ENCODE measurements at places on chromosomes 2 and 18.

DNA sequence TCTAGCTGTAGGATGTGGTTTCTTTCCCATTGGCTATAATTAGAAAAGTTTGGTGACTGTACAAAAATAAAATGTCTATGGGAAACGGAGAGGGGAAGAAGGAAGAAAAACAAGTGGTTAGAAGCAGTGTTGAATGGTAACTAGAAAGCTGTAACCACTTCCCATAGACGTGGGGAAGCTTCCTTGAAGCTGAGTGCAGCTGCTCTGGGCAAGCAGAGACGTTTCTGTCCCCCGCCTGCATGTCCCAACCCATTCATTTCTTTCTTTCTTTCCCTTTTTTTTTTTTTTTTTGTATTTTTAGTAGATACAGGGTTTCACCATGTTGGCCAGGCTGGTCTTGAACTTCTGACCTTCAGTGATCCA, 367.8 kb upstream of the HS6ST1 start:
- no peak for DNase-seq

- DNase-seq: no peak
Measured at GRCh38 chr2:86138736-86139625, 32.9 kb downstream of the PTCD3 start.

GRCh38 chr2:138670734-138671133, 109.5 kb downstream of the NXPH2 start:
- DNase-seq: no peak

DNA sequence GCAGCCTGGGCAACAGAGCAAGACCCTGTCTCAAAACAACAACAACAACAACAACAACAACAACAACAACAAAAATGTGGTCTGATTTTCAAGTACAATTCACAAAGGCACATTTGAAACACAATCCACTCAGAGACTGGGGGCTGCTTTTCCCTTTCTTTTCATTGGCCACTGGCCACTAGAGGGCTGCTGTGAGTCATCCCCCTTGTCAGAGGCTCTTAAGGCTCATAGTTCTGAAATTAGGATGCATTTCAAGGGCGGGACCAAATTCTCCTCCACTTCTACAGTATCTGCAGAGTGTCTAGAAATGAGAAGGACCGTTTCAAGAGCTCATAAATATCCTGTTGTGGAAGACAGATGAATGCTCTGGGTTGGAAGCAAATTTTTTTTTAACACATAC, 285.4 kb downstream of the NRXN1 start:
- DNase-seq: no peak

DNA sequence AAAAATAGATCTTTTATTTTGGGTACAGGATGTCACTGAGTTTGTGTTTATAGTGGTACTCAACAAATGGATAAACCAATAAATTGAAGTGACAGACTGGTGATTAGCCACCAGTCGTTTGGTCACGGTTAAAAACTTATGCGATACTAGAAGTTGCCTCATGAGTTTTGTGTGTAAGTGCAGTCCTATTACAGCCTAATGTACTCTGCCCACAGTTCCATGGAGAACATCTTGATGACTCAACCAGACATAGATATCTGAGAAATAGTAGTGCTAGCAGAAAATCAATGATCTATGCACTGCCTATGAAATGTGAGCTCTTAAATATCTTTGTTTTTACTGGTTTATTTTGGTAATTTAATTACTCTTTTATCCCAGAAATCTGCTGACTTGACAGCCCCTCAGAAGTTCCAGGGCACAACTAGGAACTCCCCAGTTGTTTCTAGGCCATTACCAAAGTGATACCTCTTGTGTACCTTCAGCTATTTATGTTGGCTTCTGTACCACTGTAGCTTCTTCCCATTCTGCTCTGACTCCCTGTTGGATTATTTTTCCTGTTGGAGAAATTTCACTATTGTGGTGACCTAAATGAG, 209.1 kb upstream of the KCNJ3 start:
- DNase-seq: no peak

- no peak for DNase-seq
Measured at GRCh38 chr18:75110846-75111415, 98.0 kb downstream of the PTGR3 start.

GRCh38 chr2:120954939-120955338, 219.3 kb downstream of the GLI2 start:
- no peak for DNase-seq

GRCh38 chr2:237474442-237474911, 12.6 kb upstream of the MLPH start:
- DNase-seq: no peak

- no peak for DNase-seq
Measured at GRCh38 chr2:127792805-127793204, 18.2 kb downstream of the WDR33 start.

GRCh38 chr2:240993446-240994170, 4.8 kb upstream of the SNED1 start:
- no peak for DNase-seq

GRCh38 chr18:61926532-61926931, 33.7 kb upstream of the RNF152 start:
- DNase-seq: no peak

- no peak for DNase-seq
Measured at GRCh38 chr2:45575881-45576280, 35.2 kb downstream of the SRBD1 start.

GRCh38 chr2:84906900-84907714, 1.7 kb downstream of the TMSB10 start:
- DNase-seq: peak; percentile 82

- no peak for DNase-seq
Measured at GRCh38 chr2:176709149-176709951, 440.1 kb downstream of the MTX2 start.

DNA sequence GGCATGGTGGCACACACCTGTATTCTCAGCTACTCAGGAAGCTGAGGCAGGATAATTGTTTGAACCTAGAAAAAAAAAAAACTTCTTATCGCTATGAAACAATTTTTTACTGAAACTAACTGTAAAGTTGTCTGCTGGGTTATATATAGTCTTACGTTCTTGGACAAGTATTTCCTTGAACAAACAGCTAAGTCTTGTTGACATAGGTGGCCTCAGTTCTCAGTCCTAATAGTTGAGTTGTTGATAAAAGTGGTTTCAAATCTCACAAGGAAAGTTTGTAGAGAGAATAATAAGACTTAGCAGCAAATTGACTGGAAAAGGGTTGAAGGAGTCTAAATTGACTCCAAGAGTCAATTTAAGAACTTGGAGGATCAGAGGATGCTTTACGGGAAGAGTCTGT, 166.5 kb upstream of the KCNJ3 start:
- DNase-seq: no peak

GRCh38 chr2:85255813-85256594, 71.8 kb downstream of the TGOLN2 start:
- no peak for DNase-seq

DNA sequence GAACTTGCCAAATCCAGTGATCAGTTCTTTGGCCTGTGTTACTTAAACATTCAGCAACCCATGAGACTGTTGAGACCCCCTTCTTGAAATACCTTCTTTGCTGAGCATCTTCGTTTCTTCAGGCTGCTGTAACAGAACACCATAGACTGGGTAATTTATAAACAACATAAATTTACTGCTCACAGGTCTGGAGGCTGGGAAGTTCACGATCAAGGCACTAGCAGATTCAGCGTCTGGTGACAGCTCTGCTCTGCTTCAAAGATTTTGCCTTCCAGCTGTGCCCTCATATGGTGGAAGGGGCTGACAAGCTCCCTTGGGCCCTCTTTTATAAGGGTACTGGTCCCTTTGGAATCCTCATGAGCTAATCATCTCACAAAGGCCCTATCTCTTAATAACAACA, 28.8 kb upstream of the TSPYL6 start:
- no peak for DNase-seq

- DNase-seq: no peak
Measured at GRCh38 chr2:221446140-221446539, 126.0 kb downstream of the EPHA4 start.

DNA sequence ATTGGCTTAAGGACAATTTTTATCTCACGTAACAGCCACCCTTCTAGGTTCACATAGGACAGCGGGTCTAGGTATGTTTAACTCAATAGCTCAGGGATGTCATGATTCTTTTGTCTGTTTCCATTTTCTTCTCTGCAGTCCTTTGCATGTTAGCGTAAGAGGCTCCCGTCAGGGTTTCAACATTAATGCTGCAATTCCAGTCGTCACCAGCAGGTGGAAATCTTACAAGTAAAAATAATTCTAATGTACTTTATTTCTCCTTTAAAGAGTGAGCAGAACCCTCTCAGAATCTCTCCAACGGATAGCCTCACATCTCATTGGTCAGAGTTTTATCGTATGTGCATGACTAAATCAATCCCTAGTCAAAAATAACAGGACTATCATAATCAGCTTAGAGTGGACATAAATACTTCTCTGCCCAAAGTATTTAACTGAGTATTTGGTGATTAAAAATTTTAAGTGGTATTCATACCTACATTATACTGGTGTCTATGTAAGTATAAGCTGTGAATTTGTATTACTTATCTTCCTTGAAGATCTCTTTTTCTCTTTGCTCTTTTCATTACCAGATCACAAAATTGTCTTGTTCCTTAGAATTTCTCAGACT, 487.2 kb upstream of the GCFC2 start:
- DNase-seq: no peak

GRCh38 chr2:165410276-165410675, 59.2 kb upstream of the CSRNP3 start:
- DNase-seq: no peak

- DNase-seq: no peak
Measured at GRCh38 chr2:183269956-183270355, 145.7 kb downstream of the NUP35 start.

- no peak for DNase-seq
Measured at GRCh38 chr2:179410552-179411356, 146.1 kb upstream of the SESTD1 start.

DNA sequence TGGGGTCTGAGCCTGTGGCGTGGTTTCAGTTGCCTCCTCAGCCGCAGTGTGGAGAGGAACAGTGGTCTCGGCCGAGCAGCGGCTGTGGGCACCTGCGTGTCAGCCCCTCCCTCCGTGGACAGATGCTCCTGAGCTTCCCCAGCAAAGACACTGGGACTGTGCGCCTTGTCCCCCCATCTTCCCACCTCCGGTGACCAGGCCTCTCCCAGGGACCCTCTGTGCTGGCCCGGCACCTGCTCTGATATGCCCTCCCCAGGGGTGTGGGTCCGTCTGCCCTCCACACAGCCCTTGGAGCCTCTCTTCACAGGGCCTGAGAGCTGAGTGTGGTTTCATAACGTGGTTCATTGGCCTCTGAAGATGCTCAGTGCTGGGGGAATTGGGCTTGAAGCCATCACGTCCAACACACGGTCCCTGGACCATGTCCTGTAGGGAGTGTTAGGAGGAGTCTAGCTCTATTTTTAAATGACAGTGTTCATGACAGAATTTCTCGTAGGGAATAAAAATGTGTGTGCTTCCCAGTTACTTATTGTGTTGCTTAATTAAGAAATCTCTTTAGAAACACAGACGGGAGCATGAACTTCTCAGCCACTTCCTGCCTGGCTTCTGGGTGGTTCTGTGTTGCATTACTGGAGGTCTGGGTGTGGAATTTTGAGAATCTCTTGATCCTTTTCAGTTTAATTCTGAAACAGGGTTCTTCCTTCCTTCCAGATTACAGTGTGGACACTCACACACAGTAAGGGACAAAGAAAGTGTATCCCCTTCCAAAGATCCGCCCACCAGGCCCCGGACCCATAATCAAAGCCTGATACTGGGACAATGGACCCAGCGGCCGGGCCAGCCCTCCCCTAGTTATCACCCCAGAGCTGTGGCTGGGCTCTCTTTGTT, 110.7 kb downstream of the NFATC1 start:
- peak; percentile 57 for DNase-seq

- DNase-seq: no peak
Measured at GRCh38 chr2:16333681-16334080, 332.0 kb downstream of the CYRIA start.

- no peak for DNase-seq
Measured at GRCh38 chr18:62829936-62830335, 114.6 kb downstream of the PHLPP1 start.

- no peak for DNase-seq
Measured at GRCh38 chr2:132478461-132479105, 62.0 kb downstream of the GPR39 start.

Data from Peyer's patch (tissue), 4 donors.